WERI-Rb-1 (cell line): ENCODE measurements at places on chromosomes 13 and 19.

GRCh38 chr13:31110169-31110568, 51.5 kb downstream of the HSPH1 start:
- DNase-seq: no peak

DNA sequence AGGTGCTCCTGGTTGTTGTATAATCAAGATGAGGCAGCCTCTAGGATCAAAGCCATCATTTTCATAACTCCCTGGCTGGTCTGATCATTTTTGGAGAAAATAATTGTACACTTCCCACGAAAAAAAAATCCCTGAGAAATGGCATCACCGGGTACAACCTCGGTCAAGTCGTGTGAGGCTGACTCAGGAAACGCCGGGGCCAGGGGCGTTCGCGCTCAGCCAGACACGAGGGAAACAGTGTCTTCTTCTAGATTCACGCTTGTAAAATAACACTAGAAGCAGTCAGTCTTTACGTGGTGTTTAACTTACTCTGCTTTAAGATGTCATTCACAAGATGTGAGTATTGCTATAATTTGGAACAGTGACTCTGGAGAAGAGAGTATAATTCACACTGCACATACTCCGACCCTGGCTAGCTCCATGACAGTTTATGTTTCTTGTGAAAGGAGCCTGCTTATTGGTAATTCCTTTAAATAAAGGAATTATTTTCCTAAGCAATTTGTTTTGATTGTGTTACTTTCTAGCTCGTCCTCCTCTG, 109.0 kb upstream of the SOX1 start:
- DNase-seq: no peak

GRCh38 chr13:102700088-102701031, 5.5 kb upstream of the METTL21C start:
- DNase-seq: no peak

- no peak for DNase-seq
Observed at GRCh38 chr13:45412274-45413049, 5.7 kb downstream of the SLC25A30 start.

- DNase-seq: peak; percentile 70
Observed at GRCh38 chr19:34241513-34242337, 12.6 kb upstream of the GARRE1 start.

- DNase-seq: no peak
Observed at GRCh38 chr13:24348797-24349515, 39.6 kb downstream of the C1QTNF9 start.

GRCh38 chr19:13781547-13781946, 7.3 kb downstream of the C19orf53 start:
- peak; percentile 75 for DNase-seq

DNA sequence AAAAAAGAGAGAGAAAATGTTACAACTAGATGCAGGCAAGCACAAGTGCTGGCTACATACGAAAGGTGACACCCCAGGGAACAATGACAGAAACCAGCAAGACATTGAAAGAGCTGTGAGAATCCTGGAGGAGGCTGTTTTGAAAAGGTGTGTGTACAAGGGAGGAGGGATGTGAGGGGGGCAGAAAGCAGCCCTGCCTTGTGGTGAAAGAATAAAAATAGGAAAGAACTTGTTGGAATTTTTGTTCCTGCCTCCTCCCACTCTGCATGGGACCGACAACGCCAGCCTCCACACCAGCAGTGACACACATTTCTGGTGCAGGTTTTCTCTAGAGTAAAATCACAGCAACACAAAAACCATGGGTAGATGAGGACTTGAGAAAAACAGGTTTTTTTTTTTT, 1258.6 kb downstream of the PCDH9 start:
- no peak for DNase-seq

DNA sequence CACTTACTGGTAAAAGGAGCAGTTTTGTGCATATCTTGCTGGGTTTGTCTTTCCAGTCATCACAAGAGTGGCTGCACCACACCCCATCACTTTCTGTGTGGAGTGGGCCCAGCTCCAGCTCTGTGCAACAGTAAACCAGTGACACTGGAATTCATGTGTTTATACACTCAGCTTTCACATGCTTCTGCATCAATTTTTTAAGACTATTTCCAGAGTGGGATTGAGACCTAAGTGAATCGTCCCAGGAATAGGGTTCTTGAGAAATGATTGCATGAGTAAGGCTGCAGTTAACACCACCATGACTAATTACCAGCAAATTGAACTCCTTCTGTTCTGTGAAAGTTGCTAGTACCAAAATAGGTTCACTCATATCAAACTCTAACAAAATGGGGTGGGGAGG, 5.3 kb upstream of the CFAP97D2 start:
- no peak for DNase-seq

DNA sequence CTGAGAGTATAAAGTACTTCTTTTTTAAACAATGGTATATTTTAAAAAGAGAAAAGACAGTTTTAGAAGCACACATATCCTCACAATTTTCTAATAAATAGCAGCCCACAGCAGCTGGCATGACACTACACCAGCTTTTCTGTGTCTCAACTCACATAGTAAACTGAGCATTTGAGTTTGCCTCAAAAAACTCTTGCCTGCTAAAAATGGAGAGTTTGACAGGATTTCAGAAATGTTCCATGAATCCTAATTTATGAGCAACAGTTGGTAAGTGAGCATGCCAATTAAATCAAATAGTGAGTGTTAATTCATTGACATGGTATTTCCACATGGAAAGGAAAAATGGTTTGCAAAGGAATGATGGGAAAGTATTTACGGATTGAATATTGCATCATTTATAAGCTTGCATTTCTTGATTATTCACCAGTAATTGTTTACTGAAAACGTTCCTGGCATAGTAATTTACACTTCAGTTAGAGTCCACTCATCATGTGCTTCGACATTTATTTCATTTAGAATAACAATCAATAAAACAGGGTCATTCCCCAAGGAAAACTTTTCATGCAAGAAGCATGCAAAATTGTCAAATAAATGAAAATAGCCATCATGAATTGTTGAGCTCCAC, 323.0 kb downstream of the EFNB2 start:
- no peak for DNase-seq

DNA sequence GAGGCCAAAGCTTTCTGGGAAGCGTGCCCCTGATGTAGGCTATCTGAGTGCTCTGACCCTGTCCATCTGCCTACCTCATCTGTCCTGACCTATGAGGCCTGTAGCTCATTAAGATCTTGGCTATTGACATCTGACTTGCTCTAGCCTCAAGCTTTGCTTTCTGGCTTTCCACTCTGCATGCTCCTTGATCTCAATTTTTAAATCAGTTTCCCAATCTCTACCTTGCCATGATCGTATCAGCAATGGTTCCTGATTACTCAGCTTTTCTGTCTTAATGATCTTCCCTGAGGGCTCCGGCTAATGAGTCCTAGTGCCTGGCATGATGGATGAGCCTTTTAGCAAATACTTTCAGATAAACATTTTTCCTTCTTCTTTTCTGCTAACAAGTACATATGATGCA, 262.0 kb downstream of the NDFIP2 start:
- no peak for DNase-seq

GRCh38 chr19:53907193-53907581, 1.9 kb upstream of the CACNG7 start:
- no peak for DNase-seq

- no peak for DNase-seq
Observed at GRCh38 chr19:1874554-1875185, 10.6 kb downstream of the ABHD17A start.

DNA sequence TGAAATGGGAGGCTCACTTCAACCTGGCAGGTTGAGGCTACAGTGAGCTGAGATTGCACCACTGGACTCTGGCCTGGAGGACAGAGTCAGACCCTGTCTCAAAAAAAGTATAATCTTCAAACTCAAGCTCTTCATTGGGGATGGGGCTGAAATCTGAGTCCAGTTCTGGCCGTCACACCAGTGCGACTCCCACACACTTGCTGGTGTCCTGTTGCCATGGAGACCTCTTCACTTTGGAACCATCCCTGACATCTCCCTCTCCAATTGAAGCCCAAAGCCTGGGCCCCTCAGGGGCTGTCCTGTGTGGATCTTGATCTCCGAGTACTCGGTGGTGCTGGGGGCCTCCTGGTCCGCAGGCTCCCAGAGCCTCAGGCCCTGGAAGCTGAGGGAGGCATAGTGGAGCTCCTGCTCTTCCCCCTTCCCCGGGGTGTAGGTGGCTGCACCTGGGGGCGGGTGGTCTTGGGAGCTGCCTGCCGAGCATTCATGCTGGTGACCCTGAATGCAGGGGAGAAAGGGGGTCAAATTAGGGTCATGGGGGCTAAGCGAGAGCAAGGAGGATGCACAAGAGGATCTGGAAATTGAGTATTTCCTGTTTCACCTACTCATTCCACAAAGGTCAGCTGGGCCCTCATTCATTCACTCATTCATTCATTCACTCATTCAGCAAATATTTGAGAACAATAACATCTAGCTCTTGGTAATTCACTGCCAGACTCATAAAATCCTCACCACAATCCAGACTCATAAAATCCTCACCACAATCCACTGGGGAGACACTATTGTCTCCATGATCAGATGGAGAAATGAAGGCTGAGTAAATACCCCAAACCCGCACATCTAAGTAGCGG, 11.0 kb downstream of the SIGLEC11 start:
- no peak for DNase-seq

- DNase-seq: no peak
Observed at GRCh38 chr13:24301911-24302310, 7.5 kb upstream of the C1QTNF9 start.

- DNase-seq: no peak
Observed at GRCh38 chr13:76853921-76854608, 32.1 kb downstream of the KCTD12 start.

DNA sequence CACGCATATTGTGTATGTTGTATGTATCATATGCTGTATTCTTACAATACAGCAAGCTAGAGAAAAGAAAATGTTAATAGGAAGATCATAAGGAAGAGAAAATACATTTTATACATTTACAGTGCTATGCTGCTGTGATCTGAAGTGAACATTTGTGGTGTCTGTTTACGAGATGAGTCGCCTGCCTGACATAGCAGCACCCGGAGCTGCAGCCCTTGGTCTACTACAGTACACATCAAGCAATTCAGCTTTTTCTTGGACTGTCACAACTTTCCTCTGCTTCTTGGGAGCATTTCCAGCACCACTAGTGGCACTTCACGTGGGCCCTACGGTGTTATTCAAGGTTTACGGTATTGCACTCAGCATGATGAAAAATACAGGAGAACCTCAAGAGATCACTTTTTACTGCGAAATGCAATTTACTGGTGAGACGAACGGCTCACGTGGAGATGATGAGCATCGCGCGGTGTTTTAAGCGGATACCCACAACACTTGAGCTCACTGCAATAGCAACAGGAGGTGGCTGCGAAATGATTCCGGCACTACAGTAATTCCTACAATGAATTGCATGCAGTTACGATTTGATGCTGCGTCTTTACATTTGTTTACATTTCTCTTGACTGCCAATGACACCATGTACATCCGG, 308.4 kb downstream of the FGF9 start:
- no peak for DNase-seq

DNA sequence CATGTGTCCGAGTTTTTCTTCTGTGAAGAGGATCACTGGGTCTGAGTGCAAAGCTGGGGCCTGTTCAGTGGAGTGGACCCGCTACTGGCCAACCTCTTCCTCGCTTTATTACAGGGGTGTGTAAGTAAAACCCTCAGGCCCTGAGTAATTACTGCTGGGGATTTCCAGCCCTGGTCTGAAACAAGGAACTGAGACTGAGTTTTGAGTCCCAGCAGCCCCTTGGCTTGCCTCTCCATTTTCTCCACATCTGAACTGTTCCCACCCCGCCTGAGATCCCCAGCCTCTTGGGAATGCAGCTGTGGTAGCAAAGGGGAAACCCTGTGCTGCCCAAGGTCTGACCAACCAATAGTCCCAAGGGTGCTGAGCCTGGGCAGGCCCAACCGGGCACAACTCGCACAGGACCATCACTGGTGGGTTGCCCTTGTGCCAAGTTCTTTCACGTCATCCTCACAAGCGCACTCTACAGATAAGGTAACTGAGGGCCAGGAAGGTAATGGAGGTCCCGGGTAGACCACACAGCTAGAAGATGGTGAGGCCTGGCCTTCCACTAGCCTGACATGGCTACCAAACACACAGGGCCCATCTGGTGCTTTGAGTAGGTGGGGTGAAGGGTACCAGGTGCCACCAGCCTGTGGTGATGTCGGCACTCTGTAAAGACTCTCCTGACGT, 13.7 kb upstream of the SLC35E1 start:
- no peak for DNase-seq

DNA sequence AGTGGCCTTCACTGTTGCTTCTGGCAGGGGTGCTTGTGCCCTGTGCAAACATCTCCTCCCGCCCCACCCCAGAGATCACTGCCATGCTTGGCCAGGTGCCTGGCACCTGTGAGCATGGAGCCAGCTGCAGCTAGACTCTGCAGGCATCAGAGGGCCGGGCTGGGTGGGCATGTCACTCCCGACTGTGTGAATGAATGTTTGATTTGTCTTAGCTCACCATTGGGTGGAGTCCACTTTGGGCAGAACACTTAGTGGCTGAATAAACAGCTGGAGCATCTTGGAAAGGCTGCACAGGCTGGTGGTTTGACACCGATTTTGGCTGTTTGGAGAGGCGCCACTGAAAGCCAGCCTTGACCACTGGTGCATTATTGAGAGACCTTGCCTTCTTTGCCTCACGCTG, 267.3 kb downstream of the DLEU7 start:
- no peak for DNase-seq

DNA sequence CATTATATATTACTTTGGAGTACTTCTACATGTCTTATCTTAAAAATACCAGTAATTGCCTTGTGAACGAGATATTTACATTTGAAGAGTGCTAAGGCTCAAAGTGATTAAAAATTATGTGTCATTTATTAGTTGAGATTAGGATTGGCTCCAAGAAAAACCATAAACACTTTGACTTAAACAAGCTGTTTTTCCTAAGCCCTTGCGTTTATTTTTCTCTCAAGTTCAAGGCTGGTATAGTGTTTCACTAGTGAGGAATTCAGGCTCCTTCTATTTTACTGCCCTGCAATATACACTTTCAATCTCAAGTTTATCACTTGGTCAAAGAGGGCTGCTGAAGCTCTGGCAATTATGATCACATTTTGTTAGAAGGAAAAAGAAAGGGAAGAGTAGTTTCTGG, 49.9 kb downstream of the UFM1 start:
- DNase-seq: no peak

- DNase-seq: no peak
Observed at GRCh38 chr19:15776991-15777970, 10.2 kb upstream of the OR10H5 start.

GRCh38 chr19:2756477-2756876, 16.7 kb upstream of the SLC39A3 start:
- no peak for DNase-seq

DNA sequence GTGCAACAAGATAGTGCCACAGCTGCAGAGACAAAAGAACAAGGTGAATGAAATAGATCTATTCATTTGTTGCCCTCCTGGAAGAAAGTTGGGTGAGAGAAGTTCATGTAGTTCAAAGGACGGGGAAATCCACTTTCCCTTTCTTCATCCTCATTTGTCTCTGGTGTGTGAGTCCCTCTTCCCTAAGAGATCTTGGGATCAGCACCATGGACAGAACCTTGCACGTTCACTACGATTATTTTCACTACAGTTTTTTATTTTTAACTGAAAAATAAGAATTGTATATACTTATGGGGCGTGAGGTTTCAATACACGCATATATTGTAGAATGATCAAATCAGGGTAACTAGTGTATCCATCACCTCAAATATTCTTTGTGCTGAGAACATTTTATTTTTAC, 29.2 kb downstream of the NLRP5 start:
- DNase-seq: no peak

- DNase-seq: no peak
Observed at GRCh38 chr19:48953141-48953540, 1.5 kb upstream of the BAX start.
